Epithelial cell of alveolus of lung (primary cell): ENCODE measurements at places on chromosomes 6 and 20. TPM values are rescaled to one million over a fixed set of nuclear protein-coding genes. Genes with fewer than 3 reads are reported as not detected.

Gene MYMX
- 2.0 TPM in 1 of 2 replicates, not detected in the other for total RNA-seq

Gene DAAM2
- 2.5 and 23.4 TPM in 2 replicates for total RNA-seq

Gene ARMH2
- not detected in 2 replicates for total RNA-seq

Gene OPRL1
- 1.2 and 1.4 TPM in 2 replicates for total RNA-seq

Gene EYA4
- total RNA-seq: 10.3 and 44.1 TPM in 2 replicates

Gene CGA
- total RNA-seq: not detected in 2 replicates

Gene PGC
- total RNA-seq: 0.24 TPM in 1 of 2 replicates, not detected in the other

Gene CLIC5
- total RNA-seq: 0.08 TPM in 1 of 2 replicates, not detected in the other

Gene EEF1E1
- total RNA-seq: 19.8 and 52.4 TPM in 2 replicates

Gene CTAGE9
- total RNA-seq: not detected in 2 replicates

Gene EDN1
- 0.24 and 3.4 TPM in 2 replicates for total RNA-seq

Gene FAM209B
- not detected in 2 replicates for total RNA-seq

Gene ZNF391
- 0.91 and 3.3 TPM in 2 replicates for total RNA-seq

Gene GGT7
- total RNA-seq: 17.1 and 24.0 TPM in 2 replicates
